Stimulated activated CD8-positive, alpha-beta memory T cell treated with anti-CD3 and anti-CD28 coated beads, Interleukin-4, amount 100 ng/mL, for 1 hour (primary cell): ENCODE measurements at places on chromosomes 12 and 14.

DNA sequence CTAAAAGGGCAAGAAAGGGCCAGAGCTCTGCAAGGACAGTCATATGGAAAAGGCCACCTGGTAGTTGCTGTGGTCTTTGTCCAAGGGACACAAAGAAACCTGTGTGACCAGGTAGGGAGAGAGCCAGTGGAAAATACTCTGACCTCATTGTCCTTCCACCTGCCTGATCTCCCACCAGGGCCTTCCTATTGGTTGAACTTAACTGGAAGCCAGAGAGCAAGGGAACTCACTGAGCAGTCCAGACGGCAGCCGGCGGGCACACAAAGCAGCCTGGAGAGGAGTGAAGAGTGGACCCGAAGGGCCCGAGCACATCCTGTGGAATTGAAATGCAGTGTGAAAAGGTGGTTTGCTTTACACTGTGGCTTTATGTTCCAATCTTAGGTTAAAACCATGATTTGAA is 120.7 kb downstream of the SLC25A21 start:
- DNase-seq = no peak

- DNase-seq = no peak
Observed at GRCh38 chr12:71636704-71637115, 26.9 kb downstream of the ZFC3H1 start.

- DNase-seq = no peak
Observed at GRCh38 chr12:49287876-49288275, 7.1 kb upstream of the PRPH start.

DNA sequence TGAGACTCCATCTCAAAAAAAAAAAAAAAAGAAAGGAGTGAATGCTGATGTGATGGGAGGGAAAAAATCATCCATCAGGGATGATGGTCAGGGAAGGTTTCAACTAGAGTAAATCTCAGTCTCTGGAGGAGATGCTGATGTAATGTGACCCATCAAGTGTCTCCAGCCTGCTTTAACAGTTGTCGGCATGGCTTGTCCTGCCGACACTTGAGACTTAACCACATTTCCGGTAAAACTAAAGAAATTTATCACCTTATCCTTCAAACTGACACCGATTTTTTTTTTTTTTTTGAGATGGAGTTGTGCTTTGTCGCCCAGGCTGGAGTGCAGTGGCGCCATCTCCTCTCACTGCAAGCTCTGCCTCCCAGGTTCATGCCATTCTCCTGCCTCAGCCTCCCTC is 21.5 kb upstream of the ANAPC5 start:
- DNase-seq = no peak

- DNase-seq = no peak
Observed at GRCh38 chr12:59484575-59484974, 111.3 kb upstream of the SLC16A7 start.

DNA sequence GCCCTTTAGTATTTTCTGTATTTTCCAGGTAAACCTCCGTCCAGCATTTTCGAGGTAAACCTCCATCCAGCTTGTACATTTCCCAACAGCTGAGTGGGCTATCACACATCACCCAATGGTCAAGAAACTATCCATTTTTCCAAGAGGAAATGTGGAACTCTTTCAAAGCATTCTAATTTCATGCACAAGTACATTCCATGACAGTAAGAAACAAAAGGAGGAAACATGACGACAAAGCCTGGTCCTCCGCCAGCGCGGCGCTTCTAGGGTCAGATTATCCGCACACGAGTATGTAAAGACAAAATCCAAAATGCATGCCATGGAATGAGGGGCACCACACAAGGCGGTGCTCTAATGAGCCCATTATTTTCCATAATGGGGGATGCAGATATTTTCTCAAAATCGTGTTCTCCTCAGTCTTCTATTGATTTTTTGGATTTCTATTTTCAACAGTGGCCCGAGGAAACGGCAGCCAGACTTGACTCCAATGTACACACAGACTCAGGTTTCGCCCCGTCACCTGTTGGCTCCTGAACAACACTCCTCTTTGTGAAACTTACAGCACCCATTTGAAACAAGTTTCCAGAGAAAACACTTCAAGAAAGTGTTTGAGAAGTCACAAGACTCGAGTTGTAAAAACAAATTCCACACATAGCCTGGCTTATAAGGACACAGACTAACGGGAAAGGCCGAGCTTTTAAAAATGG is 107.4 kb downstream of the PRICKLE1 start:
- DNase-seq = no peak

DNA sequence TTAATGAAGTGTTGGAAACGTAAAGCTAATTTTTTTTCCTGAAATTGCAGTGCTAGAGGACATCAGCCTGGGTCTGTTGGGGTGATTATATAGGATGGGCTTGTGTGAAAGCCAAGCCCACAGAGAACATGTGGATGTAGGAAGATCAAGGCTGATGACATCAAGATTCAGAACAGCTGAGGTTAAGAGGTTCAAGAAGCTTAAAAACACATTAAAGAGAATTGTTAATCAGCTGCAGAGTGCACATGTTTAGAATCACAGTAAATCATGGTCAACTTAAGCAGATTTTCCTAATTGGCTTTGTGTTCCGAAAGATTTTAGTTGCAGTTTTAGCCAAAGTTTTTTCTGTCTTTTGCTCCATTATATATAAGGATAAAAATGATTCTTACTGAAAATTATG is 87.9 kb upstream of the PRICKLE1 start:
- no peak for DNase-seq

DNA sequence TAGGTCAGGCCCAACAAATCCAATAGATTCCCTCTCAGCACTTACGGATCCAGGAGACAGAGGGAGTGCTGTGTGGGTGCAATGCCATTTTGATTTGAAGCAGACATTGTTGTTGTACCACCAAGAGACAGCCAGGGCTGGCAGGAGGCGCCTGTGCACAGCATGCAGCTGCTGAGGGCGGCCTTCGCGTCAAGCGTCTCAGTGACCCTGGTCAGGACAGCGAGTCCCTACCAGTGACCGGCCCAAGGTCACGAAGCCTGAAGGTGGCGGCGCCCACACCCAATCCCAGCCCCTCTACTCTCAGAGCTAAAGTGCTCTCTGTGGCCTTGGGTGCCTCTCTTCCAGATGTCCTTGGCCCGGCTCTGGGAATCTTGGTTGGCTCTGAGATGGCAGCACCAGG is 40.5 kb downstream of the PRMT8 start:
- DNase-seq = no peak

DNA sequence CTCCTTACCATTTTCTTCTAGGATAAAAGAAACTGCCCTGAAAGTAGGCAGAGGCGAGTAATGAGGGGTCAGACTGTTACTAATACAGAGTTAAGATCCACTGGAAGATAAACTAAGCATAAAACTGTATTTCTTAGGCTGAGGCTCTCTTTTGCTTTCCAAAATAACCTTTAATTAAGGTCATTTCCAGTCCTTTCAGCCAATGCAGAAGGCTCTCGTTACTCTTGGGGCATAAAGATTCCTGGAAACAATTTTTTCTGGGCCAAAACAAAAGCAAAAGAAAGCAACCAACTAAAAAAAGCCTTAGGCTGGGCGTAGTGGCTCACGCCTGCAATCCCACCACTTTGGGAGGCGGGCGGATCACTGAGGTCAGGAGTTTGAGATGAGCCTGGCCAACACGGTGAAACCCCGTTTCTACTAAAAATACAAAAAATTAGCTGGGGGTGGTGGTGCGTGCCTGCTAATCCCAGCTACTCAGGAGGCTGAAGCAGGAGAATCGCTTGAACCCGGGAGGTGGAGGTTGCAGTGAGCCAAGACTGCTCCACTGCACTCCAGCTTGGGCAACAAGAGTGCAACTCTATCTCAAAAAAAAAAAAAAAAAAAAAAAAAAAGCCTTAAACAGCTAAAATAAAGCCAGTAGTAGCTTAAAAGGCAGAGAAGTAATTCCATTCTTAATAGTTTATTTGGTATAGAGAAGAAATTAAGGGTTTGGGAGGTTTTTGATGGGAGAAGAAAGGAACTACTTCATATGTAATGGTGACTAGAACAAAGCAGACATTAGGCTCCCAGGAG is 68.9 kb upstream of the STAC3 start:
- no peak for DNase-seq

DNA sequence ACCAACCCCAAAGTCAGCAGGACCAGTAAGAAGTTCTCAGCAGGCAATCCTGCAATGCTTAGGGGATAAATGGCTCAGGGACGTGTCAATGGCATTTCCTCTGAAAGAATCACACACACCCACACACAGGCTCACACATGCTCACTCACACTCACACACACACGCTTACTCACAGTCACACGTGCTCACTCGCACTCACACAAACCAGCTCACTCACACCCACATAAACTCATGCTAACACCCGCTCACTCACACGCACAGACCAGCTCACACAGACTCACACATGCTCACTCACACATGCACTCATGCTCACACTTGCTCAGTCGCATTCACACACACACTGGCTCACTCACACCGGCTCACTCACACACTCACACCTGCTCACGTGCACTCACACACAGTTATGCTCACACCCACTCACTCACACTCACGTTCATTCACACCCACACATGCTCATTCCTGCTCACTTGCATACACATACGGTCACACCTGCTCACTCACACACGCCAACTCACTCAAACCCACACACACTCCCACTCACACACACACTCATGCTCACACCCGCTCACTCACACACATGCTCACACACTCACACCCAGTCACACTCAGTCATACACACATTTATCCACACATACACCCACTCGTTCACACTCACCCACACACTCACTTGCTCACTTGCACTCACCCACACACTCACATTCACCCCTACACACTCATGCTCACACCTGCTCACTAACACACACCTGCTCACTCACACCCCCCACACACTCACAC is 436.8 kb downstream of the BCL11B start:
- DNase-seq = no peak

DNA sequence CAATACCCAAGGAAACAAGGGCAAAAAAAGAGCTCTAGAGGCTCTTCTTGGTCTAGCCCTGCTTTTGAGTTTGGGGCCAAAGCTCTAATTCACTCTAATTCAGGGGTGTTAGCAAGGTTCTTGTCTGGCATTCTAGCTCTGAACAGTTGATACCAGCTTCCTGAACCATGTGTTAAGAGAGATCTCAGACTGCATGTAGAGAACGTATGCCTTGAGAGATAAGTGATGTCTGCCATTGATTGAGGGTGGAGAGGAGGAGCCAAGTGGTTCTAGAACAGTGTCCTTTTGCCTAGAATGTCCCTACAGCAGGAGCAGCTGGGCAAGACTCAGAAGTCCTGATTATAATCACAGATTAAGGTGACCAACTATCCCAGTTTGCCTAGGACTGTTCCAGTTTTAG is 18.2 kb upstream of the POC1B start:
- DNase-seq = no peak

GRCh38 chr12:54388237-54389133 is 4.0 kb upstream of the ZNF385A start:
- no peak for DNase-seq

DNA sequence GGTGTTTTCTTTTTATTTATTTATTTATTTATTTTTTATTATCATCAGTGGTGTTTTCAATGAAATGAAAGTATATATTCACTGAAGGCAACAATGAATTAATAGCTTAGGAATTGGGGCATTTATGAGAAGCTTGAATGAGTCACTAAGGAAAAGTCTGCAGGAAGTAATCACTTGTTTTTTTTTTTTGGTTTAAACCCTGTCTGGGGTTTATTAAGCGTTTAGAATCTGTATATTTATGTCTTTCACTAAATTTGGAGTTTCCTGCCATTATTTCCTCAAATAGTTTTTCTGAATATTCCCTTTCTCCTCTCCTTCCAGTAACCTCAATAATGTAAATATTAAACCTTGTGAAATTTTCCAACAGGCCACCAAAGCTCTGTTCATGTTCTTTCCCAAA is 85.5 kb downstream of the TESC start:
- no peak for DNase-seq

DNA sequence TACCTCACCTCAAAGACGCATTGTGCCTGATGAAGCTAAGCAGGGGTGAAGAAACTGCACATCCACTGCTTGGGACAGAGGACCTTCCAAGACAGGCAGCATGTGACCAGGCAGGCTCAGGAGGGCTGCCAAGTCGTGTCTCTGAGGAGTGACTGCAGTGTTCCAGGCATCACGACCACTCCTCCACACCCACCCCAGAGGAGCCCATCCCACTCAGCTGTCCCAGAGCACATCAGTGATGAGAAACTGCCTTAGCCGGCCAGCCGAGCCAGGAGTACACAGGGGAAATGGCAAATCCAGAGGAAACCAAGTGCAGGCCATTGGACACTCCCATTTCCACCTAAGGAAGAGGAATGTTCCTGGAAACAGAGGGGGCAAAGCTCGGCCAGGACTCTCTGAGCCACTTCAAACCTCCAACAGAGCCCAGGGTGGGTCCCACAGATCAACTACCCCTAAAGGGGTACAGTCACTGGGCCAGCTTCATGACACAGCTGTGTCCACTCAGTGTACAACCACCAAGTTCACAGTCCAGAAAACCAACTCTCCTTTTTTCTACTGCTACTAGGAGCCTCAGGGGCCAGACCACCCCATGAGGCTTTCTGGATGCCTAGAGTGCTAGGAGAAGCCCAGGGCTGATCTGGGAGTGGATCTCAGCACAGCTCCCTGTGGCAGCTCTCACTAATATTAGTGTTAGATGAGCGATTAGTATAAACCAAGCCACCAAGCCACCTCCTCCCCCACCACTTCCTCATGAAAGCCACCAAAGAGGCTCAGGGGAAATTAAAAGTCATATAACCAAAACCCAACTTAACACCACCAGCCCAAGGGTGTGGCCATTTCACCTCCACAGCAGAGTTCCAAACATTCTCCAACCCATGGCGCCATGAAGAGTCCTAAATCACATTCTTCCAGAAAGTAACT is 15.4 kb downstream of the PXN start:
- no peak for DNase-seq

GRCh38 chr12:11793921-11794710 is 144.6 kb downstream of the ETV6 start:
- no peak for DNase-seq

- DNase-seq = no peak
Observed at GRCh38 chr14:91956616-91957015, 9.1 kb upstream of the FBLN5 start.

- no peak for DNase-seq
Observed at GRCh38 chr12:123267991-123268843, 3.4 kb downstream of the CDK2AP1 start.

DNA sequence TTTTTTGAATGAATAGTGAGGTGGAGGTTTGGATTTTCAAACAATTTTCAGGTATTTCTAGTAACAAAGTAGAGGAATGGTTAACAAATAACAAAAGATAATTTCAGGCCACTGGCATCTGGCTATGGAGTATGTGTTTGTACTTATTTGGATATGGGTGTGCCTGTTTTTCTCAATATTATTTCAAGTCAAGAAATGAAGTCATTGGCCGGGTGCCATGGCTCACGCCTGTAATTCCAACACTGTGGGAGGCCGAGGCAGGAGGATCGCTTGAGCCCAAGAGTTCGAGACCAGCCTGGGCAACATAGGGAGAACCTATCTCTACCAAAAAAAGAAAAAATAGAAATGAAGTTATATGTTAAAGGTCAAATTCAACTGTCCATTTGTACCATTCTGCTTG is 13.9 kb downstream of the SLC35E3 start:
- DNase-seq = no peak

DNA sequence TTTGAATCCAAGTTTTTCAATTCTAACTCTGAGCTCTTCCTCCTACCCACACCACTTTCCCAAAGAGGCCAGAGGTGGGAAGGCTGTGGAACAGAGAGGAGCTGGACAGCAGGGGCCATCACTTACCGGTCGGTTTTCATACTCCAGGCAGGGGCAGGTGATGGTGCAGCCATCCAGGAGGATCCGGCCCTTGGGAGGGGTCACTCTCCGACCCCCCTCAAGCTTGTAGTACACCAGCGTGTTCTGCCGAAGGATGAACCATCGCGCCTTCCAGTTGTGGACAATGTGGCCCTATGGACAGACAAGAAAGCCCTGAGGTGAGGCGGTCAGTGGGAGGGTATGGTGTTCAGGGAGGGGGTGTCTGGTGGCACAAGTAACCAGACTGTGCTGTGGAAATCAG is 14.4 kb downstream of the PLEK2 start:
- no peak for DNase-seq
